ENCODE measurements at places on chromosomes 6 and 20.

- no peak for DNase-seq
Observed at GRCh38 chr6:73696966-73697655, 1.1 kb downstream of the CD109 start.

DNA sequence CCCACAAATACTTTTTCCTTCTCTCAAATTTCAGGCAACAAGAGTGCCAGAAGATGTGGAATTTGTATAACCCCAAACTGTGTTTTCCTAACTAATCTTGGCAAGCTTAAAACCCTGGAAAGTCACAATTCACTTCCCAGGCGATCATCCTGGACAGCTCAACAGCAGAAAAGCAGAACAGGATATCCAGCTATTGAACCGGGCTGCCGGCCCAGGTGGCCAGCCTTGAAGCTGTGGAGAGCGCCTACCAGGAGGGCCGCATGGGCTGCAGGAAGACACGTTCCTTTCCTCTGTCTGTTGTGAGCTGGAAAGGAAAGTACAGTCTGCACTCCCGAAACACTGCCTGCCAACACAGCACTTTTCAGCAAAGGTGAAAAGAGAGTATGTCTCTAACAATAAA lies 719.7 kb upstream of the MARCKS start:
- DNase-seq, result peak; percentile 45

DNA sequence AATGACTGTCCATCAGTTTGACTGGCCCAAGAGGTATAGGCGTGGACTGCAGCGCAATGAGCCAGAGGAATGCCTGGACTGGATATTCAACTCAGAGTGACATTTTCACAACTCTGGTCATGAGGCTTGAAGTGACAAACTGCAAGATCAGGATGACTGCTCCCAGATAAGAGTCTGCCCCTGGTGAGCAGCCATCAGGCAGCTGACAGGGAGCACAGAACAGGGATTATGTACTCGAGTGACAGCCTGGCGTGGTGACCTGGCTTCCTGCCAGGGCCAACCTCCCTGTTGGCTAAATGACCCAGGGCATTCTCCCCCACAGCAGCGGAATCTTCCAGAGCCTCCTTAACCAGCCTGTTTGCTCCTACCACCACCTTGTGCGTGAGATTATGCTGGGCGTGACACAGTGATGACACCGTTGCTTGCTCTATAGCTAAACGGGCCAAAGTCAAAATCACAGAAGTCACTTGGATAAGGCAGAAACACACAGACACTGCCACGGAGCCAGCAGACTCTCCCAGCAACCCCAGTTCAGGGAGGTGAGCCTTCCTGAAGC lies 209.1 kb upstream of the JARID2 start:
- peak; percentile 63 for DNase-seq

- no peak for DNase-seq
Observed at GRCh38 chr20:34663213-34663943, 13.5 kb downstream of the PIGU start.

DNA sequence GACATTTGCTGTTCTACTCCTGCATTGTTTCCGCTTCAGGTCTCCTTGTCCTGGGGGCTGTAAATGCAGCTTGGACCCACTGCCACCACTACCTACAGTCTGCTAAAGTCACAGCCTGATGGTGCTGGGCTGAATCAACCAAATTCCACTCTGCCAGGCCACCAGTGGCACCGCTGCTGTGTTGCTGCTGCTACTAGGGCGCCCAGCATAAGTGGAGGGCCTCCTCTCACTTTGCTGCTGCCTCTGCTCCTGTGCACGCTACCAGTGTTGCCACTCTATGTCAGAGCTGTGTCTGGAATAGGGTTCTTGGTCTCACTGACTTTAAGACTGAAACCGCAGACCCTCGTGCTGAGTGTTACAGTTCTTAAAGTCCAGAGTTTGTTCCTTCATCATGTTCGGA lies 1.4 kb upstream of the SSR1 start:
- no peak for DNase-seq

DNA sequence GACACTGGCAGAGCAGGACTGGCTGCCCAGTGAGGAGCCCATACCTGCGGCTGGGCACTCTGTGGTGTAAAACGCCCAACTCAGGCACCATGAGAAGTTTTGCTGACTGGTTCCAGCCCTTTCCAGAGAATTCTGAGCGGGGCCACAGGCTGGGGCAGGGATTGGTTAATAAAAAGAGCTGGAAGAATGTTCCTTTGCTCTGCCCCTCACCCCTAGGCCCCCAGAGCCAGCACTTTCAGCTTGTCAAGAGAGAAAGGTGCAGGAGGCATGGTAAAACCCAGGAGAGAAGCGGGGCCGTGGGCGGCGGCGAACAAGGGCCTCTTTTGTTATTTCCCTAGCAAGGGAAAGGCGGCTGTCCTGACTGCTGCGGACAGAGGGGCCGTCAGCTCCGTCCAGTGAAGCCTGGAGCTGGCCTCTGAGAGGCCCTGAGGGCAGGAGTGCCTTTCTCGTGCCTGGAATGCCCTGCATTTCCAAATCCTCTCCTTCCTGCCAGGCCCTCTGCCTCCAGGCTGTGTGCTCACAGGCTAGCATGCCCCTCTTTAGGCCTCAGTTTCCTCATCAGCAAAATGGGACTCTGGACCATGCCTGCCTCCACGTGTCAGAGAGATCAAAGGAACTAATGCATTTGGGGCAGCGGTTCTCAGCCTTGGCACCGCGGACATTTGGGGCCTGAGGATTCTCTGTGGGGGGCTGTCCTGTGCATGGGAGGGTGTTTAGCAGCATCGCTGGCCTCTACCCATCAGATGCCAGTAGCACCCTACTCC lies 12.9 kb downstream of the SLC13A3 start:
- no peak for DNase-seq

GRCh38 chr6:128848212-128848935 lies 34.6 kb upstream of the LAMA2 start:
- DNase-seq, result no peak

GRCh38 chr20:56929606-56930005 lies 300.5 kb downstream of the TFAP2C start:
- DNase-seq, result no peak

DNA sequence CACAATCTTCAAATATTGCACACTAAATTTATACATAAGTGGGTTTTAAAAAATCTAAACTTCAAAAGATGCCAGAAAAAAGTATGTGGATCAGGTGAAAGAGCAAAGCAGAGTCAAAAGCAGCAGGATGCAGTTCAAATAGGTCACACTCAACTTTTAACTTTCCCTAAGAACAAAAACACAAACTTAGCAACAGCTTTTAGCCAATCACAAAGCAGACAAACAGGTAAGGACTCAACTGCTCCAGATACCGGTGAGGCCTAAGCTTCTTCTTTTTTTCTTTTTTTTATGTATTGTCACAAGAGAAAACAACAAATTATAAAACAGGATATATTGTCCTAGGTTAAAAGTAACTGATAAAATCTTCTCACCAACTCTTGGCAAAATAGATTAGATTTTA lies 74.7 kb downstream of the SESN1 start:
- DNase-seq, result no peak

GRCh38 chr6:164021589-164022250 lies 607.2 kb downstream of the QKI start:
- no peak for DNase-seq

- DNase-seq, result no peak
Observed at GRCh38 chr6:11853678-11854407, 75.2 kb upstream of the ADTRP start.

DNA sequence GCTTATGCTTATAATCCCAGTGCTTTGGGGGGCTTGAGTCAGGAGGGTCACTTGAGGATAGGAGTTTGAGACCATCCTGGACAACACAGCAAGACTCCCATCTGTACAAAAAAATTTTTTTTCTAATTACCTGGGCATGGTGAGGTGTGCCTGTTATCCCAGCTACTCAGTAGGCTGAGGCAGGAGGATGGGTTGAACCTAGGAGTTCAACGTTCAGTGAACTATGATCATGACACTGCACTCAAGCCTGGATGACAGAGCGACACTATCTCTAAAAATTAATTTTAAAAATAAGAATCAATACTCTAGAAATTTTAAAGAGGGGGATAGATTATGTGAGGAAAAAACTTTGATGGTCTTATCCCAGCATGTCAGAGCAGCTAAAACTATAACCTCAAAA lies 44.1 kb downstream of the SLC23A2 start:
- no peak for DNase-seq

- no peak for DNase-seq
Observed at GRCh38 chr20:53823121-53823764, 229.6 kb upstream of the ZNF217 start.

GRCh38 chr6:153123801-153124200 lies 7.3 kb downstream of the RGS17 start:
- DNase-seq, result no peak

All from nephron progenitor cell (in vitro differentiated cells).